Stimulated activated CD4-positive, alpha-beta T cell treated with anti-CD3 and anti-CD28 coated beads, Interleukin-4, amount 100 ng/mL, for 48 hours (primary cell): ENCODE measurements at places on chromosomes 1 and 21.

DNA sequence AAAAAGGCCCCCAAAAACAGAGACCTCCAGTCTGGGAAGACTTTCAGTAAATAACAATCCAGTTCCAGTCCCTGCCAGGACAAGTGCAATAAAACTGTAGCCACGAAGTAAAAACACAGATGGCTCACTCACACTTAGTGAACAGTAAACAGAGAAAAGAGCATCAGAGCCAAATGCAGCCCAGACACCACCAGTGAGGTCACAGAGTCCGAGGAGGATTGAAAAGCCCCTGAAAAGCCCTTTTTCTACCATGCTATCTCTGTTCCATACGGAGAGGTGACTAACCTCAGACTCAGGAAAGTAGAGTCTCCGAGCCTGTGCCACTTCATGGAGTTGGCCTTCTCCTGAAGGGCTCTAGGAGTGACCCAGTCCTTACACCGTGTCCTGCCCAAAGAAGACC lies 84.5 kb downstream of the COLGALT2 start:
- no peak for DNase-seq

- DNase-seq: no peak
Measured at GRCh38 chr1:226181996-226182714, 4.4 kb downstream of the ACBD3 start.

- no peak for DNase-seq
Measured at GRCh38 chr1:244092293-244092963, 41.3 kb downstream of the ZBTB18 start.

DNA sequence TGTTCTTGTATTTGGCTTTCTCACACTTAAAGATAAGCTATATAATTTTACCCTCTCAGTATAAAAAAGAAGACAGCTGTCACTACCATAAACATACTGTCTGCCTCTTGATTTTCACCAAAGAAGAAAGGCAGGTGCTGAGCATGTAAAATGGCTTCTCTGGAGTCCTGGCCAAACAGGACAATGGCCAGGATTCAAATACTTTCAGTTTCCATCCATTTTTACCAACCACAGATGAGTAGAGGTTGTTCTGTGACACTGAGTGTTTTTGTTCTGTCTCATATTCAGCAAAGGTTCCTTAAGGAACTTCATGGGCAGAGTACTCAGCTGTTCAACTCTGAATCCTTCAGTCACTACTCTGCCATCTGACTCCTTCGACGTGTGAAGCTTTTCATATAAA lies 29.4 kb upstream of the RAB3GAP2 start:
- DNase-seq: no peak

- DNase-seq: no peak
Measured at GRCh38 chr1:159929155-159930051, 4.1 kb upstream of the TAGLN2 start.

- DNase-seq: no peak
Measured at GRCh38 chr1:29592261-29592615, 355.9 kb downstream of the PTPRU start.
